CD4-positive, alpha-beta T cell treated with Interleukin-17A for 4 hours (primary cell): ENCODE measurements at places on chromosomes 16 and 17.

- DNase-seq = no peak
Observed at GRCh38 chr17:76562734-76563148, 22.9 kb downstream of the PRCD start.

DNA sequence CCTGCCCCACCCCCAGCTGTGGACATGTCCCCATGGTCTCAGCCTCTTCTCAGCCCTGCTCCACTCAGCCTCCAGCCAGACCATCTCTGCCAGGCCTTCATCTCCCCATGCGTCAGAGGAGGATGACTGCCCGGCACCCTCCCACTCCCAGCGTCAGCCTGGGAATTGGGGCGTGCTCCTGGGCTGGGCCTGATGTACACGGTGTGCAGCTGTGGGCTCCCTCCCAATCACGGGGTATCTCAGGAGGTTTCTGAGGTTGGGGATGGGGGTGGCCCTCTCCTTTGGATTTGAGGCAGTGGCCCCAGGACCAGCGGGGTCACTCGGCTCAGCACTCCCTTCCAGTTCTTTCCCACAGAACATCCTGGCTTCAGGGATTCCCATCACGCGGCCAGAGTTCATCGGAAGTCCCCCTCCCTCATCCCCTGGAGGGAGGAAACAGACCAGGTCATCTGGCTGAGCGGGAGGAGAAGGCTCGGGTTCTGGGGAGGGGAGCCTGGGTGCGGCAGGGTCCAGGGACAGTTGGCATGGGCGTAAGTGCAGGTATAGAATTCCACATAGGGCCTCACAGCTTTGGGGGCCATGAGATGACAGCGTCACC lies 36.9 kb downstream of the SOCS3 start:
- no peak for DNase-seq

DNA sequence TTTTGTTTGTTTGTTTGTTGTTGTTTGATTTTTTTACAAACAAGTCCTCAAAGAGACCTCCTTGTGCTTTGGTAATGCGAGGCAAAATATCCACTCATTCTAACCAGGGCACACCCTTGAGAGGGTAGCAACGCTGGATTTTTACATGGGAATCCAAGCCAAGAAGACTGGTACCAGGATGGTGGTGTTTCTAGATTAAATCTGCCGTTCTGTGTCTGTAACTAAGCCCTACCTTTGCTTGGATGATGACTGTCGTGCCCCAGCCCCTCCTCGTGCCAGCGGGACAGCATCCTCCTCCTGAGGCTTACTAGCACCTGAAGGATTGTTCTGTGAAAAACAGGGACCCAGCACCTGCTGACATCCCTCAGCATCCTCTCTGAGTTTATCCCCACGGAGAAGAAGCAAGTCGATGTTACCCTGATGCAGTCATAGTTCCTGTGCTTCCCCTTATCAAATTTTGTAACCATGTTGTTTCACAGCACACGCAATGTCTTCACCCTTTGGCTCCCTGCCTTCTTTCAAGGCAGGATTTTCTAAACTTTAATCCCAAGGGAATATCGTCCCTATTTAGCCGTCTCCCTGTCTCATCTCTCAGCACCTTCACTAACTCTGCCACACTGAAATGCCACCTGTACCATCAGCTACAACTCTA lies 5.1 kb upstream of the HSBP1 start:
- no peak for DNase-seq

DNA sequence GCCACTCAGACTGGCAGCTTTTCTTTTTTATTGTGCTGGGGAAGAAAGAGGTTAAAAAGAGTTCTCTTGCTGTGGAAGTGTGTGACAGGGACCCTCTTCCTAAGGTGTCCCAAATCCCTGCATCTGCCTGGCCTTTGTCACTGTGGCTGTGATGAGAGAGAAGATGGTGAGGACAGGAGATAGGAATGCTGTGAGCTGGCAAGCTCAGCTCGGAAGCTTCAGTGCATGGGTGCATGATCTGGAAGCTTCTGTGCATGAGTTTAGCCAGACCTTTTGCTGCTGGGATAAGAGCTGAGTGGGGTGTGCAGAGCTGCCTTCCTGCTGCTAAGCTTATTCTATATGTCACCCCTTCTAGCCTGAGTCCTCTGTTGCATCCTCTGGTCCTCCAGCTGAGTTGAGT lies 103.3 kb upstream of the CACNG3 start:
- no peak for DNase-seq

GRCh38 chr17:30571921-30572320 lies 94.7 kb downstream of the GOSR1 start:
- DNase-seq = no peak

DNA sequence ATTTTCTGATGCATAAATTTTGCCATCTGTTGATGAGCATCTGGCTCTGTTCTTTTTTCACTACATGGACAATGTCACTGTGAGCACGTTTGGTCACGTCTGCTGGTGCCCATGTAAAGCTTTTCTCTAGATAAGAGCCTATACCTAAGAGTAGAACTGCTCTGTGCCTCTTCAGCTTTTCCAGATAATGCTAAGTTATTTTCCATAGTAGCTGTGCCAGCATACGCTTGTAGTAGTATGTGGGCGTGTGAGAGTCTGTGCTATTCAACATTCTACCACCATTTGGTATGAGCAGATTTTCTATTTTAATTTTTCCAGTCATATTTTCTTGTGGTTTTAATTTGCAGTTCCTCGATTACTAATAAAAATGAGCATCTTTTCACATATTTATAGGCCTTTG lies 33.2 kb downstream of the VPS35L start:
- DNase-seq = no peak

DNA sequence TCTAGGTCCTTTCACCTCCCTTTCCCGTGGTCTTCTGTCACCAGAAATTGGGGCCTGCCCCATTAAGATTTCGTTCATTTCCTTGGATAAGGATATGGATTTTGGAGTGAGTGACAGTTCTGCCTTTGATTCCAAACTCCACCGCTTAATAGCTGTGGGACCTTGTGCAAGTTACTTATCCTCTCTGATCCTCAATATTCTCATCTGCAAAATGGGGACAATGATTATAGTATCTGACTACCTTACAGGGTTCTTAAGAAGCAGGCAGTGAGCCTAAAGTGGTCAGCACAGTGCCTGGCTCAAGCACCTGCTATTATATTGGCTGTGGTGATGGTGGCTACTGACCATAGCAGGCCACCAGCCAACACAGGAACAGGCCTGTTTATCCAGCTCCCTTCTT lies 15.6 kb downstream of the TBKBP1 start:
- DNase-seq = no peak

GRCh38 chr17:58308173-58308984 lies 20.2 kb downstream of the TSPOAP1 start:
- no peak for DNase-seq

GRCh38 chr17:75516619-75517296 lies 430 bp downstream of the TSEN54 start:
- peak; percentile 50 for DNase-seq

DNA sequence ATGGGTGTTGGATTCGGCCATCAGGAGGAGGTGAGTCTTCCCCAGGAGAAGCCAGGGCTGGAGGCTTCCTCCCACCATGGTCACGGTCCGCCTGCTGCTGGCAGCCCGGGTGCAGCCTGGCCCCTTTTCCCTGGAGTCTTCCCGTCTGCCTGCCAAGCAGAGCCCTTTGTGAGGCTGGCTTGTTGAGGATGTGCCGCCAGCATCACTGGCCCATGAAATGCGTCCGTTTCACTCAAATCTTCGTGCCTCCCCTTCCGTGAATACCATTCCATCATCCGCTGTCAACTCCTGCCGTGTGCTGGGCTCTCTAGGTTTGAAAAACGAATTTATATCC lies 9.6 kb downstream of the VPS4A start:
- no peak for DNase-seq

DNA sequence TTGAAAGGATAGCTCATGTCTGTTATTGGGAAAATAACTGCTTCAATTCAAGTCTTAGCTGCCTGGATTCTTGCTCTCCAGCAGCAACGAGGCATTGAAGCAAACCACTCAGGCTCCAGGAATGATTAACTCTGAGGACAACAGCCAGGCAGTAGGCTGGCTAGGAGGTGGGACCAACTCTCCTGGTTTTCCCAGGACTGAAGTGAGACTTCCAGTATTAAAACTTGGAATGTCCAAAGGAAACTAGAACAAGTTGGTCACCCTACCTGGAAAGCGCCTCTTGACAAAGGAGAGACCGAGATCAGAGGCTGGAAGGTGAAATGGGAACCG lies 100.7 kb downstream of the SALL1 start:
- no peak for DNase-seq

GRCh38 chr16:58508671-58509251 lies 6.6 kb upstream of the SETD6 start:
- no peak for DNase-seq

DNA sequence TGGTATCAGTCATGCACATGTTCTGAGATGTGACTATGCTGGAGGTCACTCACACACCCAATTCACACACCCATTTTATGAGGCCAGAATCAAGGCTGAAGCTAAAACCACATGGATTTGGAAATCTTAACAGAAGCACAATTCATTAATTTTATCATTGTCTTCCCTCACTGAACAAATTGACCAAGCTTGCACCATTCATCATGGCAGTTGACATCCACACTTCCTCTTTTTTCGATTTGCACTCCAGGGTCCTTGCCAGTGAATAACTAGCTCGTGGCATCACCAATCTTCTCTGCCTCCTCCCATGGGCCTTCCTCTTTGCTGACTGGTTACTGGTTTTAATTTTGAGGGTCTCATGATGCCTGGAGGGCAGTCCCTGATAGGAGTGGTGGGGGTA lies 123.0 kb upstream of the ASIC2 start:
- no peak for DNase-seq

DNA sequence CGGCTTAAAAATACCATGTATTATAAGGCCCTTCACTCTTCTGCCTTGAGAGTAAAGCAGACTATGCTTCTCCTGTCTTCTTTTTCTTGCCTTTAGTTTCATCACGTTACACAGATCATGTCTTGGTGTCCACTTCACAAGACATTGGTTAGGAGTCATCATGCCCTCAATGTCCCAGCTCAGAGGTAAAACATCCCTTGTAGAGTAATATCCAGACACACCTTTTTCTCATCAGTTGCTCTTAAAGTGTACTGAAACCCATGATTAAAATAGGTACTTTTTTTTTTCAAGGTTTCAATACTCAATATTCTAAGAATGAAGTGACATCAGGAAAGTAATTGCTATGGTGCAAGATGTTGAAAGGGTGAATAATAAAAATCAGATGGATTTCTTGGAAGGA lies 267.8 kb downstream of the PMP22 start:
- DNase-seq = no peak

- no peak for DNase-seq
Observed at GRCh38 chr16:31055613-31056012, 18.4 kb downstream of the ZNF668 start.

DNA sequence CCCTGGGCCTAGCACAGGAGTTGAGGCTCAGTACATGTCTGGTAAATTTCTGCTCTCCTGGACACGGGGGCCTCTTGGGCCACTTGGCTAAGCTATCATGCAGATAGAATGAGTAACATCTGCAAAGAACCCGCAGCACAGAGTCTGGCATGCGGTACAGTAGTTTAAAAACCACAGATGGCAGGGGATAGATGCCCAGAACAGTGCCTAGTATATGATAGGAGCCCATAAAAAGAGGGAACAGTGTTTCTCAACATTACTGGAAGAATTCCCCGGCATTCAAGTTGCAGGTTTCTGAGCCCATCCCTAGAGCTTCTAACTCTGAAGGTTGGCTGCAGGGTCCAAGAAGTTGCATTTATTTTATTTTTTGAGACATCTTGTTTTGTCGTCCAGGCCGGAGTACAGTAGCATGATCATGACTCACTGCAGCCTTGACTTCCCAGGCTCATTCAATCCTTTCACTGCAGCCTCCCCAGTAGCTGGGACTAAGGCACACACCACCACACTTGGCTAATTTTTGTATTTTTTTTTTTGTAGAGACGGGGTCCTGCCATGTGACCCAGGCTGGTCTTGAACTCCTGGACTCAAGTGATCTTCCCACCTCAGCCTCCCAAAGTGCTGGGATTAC lies 5.8 kb downstream of the CDIPT start:
- DNase-seq = no peak

GRCh38 chr17:43416998-43417890 lies 18.5 kb downstream of the ARL4D start:
- DNase-seq = no peak

DNA sequence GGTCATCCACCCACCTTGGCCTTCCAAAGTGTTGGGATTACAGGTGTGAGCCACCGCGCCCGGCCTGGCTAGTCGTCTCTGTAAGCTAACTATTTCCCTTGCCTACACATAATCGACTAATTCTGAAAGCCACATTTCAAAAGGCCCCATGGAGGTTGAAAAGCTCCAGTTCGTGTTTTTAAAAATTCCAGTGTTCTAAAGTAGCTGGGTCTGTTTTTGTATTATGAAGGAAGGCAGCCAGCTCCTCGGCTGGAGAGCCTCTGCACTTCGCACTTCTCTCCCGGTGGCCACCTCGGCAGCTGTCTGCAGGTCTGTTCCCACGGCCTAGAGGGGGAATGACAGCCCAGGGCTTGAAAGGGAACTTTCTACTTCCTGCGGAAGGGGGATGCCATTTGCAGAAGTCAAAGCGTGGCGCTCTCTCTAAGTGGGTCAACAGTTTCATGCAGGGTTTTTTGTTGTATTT lies 16.9 kb downstream of the HASPIN start:
- peak; percentile 69 for DNase-seq

- peak; percentile 83 for DNase-seq
Observed at GRCh38 chr16:88790312-88791211, 5.5 kb upstream of the PIEZO1 start.

DNA sequence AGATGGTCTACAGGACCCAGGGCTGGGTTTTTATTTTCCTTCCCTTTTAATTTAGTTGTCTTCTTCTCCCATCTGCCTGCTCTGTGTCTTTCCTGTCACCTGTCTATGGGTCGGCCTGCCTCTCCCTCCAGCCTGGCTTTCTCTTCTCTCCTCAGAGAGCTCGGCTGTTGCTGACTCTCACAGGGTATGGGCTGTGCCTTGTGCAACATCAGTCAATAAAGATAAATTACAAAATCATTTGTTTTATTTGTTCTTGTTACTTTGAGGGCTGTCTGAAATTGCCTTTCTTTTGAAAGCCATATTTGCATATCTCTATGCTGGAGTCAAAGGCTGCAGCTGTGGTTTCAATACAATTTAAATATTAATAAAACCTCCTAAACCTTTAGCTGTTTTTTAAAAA lies 15.6 kb downstream of the RND2 start:
- no peak for DNase-seq

- no peak for DNase-seq
Observed at GRCh38 chr17:49762151-49762941, 1.6 kb downstream of the FAM117A start.

DNA sequence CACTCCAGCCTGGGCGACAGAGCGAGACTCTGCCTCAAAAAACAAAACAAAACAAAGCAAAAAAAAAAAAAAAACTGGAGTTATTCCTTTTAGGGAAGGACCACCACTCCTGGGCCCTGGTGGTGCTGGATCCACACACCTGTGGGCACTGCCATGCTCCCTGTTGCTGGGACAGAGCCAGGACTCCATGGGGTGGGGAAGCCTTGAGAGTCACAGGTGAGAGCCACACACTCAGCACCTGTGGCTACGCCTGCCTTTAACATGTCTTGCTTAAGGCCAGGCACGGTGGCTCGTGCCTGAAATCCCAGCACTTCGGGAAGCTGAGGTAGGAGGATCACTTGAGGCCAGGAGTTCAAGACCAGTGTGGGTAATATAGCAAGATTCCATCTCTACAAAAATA lies 18.3 kb downstream of the PDIA2 start:
- DNase-seq = no peak
